ENCODE measurements at places on chromosomes 11 and 22. TPM values are rescaled to one million over a fixed set of nuclear protein-coding genes. Genes with fewer than 3 reads are reported as not detected.

Gene MYRF
- total RNA-seq, result 2.6 TPM

Gene CTSF
- total RNA-seq, result 9.9 TPM

DNA sequence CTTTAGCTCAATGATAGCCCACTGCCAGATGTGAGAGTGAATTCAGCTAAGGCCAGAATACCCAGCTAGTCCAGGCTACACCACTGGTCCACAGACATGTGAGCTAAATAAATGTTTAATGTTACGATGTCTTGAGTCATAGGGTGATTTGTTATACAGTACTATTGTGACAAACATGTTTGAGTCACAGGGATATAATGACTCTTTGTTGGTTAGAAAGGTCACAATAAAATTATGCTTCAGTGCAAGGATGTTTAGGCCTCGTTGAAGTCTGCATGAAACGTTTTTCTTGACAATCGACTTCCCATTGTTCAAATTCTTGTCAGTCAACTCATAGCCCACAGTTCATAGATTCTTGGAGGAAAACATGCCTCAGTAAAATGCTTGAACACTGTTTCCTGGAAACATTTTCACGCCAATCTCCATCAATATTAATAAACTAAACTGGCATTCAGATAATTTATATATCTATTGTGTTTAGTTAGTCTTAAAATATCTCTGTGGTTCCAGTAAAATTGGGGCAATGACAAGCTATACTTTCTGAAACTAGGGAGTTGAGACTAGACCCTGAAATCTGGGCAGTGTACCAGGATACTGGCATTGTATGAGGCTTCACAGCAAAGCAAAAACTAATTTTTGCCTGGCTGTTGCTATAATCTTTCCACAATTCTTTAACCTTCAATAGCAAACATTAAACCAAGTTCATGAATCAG, 650.8 kb upstream of the KIRREL3 start:
- DNase-seq, result peak; percentile 4

- no peak for DNase-seq
Observed at GRCh38 chr11:44286911-44287310, 23.0 kb downstream of the ALX4 start.

DNA sequence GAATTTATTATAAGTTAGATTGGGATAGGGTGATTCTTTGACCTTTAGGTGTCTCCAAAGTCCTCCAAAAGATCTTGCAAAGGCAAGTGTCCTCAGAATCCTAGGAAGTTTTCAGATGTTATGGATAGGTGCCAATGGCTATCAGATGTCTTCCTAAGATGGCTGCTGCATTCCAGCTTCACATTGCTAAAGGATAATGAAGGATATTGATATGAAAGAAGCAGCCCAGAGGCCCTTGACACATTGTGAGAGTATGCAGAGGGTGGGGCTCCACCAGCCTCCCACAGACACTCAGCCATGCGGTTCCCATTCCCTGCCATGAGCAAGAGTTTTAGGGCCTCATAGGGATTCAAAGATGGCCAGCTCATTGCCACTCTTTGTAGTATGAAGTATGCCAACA, 22.3 kb upstream of the GLYATL2 start:
- DNase-seq, result no peak

- peak; percentile 54 for DNase-seq
Observed at GRCh38 chr11:34358258-34358727, 483 bp upstream of the ABTB2 start.

- DNase-seq, result peak; percentile 11
Observed at GRCh38 chr11:9717719-9718118, 53.8 kb downstream of the SWAP70 start.
